ENCODE measurements at places on chromosomes 3 and 15.

GRCh38 chr3:160812304-160812703, 56.3 kb downstream of the PPM1L start:
- no peak for DNase-seq

GRCh38 chr3:15368561-15369135, 36.3 kb upstream of the SH3BP5 start:
- DNase-seq = no peak

DNA sequence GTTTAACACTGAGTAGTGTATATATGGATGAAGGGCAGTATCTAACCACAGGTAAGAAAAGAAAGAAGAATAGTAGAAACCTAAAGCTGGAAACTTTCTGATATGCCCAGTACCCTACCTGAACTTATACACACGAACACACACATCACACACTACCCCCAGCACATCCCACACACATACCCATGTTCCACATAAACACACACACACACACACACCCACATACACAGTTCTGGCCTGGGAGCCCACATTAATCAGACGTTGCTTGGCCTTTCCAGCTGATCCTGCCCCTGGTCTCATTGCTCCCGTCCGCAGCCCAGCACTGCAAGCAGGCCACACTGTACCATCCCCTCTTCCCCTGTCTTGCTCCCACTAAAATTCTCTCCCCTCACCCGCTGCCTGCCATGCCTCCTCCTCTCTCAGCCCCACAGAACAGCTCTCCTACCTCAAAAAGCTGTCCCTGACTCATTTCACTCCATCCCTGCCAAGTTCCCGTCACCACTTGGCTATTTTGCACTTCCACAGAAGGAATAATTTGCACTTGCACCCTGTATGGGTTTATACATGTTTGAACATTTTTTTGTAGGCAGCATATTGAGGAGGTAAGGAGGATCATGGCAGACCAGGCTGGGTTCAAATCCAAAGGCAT, 185.8 kb upstream of the PPP2R3A start:
- no peak for DNase-seq

DNA sequence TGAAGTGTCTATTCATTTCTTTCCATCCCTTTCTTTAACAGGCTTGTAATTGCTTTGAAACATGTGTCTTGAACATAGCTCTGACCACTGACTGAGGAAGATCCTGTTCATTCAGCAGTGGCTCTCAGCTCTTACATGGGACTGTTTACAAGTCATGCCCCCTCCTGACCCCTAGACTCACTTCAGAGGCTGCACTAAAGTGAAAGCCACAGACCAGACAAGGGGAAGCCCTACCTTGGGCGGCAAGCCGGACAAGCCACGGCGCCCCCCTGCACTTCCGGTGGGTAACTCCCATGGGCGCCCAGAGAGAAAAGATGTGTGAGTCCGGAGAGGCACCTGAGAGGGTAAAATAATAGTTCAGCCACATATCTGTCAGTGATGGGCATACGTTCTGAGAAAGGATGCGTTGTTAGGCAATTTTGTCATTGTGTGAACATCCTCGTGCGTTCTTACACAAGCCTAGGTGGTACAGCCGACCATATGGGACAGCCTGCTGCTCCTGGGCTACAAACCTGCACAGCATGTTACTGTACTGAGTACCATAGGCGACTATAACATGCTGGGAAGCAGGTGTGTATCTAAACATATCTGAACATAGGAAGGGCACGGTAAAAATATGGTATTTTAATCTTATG, 116.2 kb downstream of the CHSY1 start:
- DNase-seq = peak; percentile 69

- no peak for DNase-seq
These were observed 130.6 kb upstream of the CMC1 start for GRCh38 chr3:28110869-28111268.

DNA sequence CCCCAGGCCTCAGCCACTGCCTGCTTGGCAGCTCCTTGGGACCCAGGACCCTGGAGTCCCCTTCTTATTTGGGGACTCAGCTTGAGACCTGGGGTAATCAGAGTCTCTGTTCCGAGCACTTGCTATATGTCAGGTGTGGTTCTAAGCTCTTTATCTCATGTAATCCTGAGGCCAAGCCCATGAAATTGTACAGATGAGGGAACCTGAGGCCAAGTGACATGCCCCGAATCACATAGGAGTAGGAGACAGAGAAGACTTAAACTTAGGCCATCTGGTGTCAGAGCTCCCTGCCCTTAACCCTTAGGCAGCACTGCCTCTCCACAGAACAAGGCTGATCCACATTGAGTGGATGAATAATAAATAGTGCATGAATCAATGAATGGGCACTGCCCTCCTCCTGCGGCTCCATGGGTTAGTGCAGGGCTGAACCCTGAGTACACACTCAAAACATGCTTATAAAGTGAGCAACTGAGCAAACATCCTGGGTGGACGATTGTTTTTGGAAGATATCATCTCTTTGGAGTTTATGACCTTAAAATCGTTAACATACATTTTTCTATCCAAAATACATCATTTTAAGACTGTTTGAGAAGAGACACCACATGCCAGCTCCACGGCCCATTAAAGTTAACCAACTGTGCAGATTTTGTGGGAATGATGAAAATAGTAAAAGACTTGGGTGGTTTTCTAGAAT, 33.2 kb upstream of the IQSEC1 start:
- no peak for DNase-seq

GRCh38 chr3:108124337-108125152, 33.7 kb upstream of the CD47 start:
- peak; percentile 60 for DNase-seq

- no peak for DNase-seq
These were observed 8.2 kb downstream of the PLOD2 start for GRCh38 chr3:146152834-146153233.

GRCh38 chr3:157290766-157291165, 130.8 kb upstream of the CCNL1 start:
- no peak for DNase-seq
